Lower leg skin (tissue), 4 donors: ENCODE measurements at places on chromosomes 16 and 17. TPM values are rescaled to one million over a fixed set of nuclear protein-coding genes. Genes with fewer than 3 reads are reported as not detected.

DNA sequence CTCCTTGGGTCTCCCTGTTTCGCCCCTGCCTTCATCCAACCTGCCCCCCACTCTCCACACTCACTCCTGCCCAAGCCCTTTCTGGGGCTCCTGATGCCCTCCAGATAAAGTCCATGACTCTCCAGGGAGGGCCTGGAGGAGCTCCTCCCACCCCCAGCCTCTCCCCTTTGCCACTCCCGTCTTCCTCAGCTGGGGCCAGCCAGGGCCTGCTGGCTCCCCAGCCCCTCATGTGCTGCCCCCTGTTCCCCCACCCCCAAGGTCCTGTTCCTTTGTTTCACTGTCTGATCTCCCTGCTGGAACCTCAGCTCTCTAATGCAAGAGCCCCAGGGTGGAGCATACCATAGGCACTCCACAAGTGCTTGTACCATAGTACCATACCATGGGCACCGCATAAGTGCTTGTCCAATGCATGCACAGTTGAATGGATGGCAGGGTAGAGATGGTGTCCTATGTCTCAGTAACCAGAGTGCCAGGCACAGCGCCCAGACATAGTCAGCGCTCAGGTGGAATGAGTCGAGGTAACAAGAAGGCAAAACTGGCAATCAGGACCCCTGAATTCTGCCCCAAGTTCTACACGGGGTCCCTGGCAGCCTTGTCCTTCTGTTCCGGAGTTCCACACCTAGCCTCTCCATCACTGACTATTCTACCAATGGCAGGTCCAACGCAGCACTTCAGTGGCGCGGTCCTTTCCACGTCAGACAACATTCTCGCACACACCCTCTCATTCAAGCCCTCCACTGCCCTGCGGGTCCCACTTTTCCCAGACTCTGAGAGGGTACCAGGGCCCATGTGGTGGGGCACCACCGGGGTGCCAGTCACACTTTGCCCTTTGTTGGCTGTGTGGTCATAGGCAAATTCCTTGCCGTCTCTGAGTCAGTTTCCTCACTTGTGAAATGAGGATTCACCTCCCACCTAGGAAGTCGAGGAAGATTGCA is 1.4 kb downstream of the PLCD3 start:
- no peak for DNase-seq

The HSD17B1 gene
- 2.3 TPM for total RNA-seq

The GP1BA gene
- not detected for total RNA-seq

GRCh38 chr16:2009791-2010510 is at the start of gene ZNF598:
Gene ZNF598, minus strand, starts transcription at chr16:2009821.
- peak; percentile 31 for DNase-seq

The SLC47A2 gene
- 2.5 TPM for total RNA-seq

The GPR179 gene
- not detected for total RNA-seq

DNA sequence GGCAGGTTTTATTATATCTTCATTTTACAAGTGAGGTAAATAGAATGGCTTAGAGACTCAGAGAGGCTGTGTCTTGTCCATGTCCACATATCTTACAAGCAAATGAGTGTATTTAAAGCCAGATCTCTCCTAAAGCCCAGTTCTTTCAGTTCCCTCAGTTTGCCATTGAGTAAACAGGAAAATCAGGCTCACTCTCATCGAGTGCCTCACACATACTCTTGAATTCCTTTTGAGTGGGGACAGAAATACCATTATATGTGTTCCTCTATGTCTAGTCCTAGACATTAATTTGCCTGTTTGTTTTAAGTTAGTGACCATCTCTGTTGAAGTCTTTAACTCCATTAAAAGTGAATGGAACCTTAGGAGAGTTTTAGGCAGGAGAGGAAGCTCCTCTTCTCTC is 40.1 kb downstream of the BPTF start:
- DNase-seq = no peak

DNA sequence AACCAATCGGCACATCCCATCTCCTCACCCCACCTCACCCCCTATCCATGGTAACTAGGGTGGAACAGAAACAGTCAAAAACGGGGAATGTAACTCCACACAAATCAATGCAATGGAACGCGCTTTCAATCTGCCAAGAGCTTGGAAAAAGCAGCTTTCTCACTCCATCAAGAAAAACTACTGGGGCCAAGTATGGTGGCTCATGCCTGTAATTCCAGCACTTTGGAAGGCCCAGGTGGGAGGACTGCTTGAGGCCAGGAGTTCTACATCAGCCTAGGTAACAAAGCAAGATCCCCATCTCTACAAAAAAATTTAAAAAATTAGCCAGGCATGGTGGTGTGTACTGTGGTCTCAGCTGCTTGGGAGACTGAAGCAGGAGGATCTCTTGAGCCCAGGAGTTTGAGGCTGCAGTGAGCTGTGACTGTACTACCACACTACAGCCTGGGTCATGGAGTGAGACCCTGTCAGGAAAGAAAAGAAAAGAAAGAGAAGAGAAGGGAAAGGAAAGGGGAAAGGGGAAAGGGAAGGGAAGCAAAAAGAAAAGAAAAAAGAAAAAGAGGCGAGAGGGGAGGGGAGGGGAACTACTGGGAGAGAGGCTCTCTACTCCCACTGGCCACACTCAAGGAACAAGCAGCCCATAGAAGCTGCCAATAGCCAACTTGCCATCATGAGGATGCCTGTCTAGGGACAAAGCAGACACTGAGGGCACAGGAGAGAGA is 38.9 kb downstream of the ARHGAP17 start:
- DNase-seq = no peak

DNA sequence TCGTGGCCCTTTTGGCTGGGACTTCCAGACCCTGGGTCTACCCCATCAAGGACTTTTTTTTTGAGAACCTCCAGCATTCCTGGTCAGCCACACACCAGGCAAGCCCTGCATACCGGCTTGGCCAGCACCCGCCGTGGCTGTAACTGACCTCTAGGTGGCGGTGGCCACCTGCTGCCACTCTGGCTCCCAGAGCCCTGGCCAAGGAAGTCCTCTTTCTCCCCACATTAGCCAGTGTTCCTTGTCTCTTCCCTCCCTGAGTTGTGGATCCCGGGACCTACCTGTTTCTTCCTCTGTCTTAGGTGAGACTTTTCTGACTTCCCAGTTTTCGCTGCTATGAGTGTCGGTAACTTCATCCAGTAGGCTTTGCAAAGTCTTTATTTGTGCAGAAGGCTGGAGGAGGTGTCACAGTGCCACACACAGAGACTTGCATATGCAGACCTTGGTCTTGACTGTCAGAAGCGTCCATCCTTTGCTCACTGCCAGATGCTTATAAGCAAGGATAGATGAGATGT is 348.3 kb downstream of the CPPED1 start:
- DNase-seq = no peak

The LCAT gene
- 16.5 TPM for total RNA-seq

DNA sequence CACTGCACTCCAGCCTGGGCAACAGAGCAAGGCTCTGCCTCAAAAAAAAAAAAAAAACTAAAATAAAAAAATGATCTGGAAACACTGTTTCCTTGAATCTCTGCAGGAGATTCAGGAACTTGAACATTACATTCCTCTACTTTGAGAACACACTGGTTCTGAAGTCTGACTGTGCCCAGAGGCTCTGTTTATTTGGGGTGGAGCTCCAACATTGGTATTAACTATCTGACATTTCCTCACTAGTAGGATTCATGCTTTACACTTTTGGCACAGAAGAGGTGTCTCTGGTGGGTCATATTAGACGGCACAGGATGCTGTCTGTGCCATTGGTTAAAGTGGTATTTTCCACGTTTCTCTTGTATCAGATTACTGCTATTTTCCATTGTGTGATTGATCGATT is 10.4 kb downstream of the SULT1A2 start:
- DNase-seq = no peak

- peak; percentile 78 for DNase-seq
Measured at GRCh38 chr17:48052956-48053757, 5.0 kb downstream of the NFE2L1 start.

The KCNG4 gene
- total RNA-seq = not detected

GRCh38 chr17:81398832-81399411 is 3.7 kb downstream of the BAHCC1 start:
- DNase-seq = no peak

DNA sequence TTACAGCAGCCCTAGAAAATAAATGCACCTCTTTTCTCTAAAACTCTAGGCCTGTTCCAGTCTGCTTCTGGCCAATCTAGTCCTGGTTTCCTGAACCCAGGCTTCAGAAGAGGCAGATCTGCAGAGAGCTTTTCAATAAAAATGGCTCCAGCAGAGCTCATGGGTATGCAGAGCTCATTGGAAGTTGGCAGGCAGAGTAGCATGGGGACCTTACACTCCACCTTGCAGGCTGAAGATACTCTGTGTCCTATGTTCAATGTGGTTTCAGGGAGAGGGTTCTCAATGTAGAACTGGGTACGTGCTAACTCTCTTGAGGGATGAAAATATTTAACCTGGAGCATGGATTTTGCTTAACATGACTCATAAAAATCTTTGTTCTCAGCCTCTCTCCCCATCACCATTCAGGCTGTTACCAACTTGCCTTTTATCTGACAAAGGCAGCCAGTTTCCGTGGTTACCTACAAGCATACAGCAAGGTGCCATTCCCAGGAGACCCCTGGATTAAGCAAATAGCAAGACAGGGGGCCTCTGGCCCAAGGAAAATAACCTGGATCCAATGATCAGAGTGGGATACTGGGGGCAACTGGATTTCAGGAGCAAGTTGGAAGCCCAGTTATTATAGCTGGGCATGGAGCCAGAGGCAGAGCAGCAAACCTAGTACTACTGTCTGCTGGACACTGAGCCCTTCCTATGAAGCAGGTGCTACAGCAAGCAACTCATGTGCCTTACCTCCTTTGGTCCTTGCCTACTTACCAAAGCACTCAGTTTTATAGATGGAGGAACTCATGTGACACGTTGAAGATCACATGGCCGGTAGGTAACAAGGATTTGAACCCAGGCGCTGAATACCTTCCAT is 98.2 kb upstream of the DHX40 start:
- no peak for DNase-seq

GRCh38 chr16:82658796-82659195 is 32.0 kb downstream of the CDH13 start:
- DNase-seq = no peak

DNA sequence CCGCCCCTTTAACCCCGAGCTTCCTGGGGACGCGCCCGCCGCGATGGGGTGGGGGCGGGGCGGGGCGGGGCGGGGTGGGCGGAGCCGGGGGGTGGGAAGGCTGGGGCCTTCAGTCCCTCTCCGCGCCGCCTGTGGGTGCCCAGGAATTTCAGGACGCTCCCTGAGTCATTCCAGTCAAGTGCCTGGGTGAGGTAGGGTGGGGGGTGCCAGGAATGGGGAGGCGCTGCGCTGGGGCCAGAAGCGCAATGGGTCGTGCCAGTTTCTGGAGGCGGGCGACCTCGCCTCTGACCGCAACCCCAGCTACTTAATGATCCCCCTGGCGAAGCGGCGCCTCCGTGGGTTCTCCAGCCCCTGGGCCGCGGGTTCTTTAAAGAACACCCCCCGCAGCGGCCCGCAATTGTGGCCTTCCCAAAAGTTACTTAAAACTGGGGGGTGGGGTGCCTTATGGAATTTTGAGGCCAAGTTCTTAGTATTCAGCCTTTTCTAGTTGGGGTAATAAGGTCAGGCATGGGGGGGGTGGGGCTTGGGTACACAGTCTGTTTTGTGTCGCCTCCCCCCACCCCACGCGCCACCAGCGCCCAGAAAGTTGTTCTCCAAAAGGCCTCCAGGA is 826 bp upstream of the GSE1 start:
- DNase-seq = peak; percentile 72
